ENCODE measurements at places on chromosomes 5 and 9.

GRCh38 chr5:142717582-142718215, 31.8 kb upstream of the FGF1 start:
- no peak for DNase-seq

GRCh38 chr9:111037356-111037707, 938 bp downstream of the LPAR1 start:
- no peak for DNase-seq

DNA sequence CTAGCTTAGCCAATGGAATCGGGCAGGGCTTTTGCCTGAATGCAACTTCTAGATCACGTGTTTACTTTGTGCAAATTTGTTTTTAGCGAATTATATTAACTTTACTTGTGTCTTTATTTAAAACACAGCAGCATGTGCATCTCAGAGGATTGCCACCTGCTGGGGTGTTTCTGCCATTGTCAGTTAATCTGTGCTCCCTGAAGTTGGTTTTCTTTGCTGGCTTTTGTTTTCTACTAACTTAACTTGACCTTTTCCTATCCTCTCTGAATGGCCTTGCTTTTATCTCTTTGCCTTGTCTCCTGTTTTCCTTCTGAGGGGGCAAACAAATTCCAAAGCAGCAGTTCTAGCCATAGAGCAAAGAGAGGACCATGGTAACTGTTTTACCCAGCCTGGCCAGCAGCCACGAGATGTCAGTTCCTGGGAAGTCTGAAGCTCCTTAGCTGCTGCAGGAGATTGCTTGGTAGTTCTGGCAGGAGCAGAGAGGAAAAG, 67.6 kb downstream of the ARHGEF28 start:
- no peak for DNase-seq

- DNase-seq, result no peak
Measured at GRCh38 chr9:21835121-21835520, 32.7 kb downstream of the MTAP start.

DNA sequence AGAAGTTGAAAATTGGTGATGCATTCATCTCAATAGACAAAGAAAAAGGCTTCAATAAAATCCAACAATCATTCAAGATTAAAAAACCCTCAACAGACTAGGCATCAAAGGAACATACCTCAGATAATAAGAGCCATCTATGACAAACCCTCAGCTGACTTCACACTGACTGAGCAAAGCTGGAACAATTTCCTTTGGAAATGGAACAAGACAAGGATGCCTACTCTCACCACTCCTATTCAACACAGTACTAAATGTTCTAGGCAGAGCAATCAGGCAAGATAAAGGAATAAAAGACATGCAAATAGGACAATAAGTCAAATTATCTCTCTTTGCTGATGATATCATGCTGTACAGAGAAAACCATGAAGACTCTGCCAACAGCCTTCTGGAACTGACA, 1188.1 kb downstream of the DTWD2 start:
- no peak for DNase-seq

All from T follicular helper cell (primary cell).